ENCODE measurements at places on chromosomes 4 and X.

- no peak for DNase-seq
Observed at GRCh38 chrX:1895583-1895982, 280.7 kb downstream of the ASMT start.

DNA sequence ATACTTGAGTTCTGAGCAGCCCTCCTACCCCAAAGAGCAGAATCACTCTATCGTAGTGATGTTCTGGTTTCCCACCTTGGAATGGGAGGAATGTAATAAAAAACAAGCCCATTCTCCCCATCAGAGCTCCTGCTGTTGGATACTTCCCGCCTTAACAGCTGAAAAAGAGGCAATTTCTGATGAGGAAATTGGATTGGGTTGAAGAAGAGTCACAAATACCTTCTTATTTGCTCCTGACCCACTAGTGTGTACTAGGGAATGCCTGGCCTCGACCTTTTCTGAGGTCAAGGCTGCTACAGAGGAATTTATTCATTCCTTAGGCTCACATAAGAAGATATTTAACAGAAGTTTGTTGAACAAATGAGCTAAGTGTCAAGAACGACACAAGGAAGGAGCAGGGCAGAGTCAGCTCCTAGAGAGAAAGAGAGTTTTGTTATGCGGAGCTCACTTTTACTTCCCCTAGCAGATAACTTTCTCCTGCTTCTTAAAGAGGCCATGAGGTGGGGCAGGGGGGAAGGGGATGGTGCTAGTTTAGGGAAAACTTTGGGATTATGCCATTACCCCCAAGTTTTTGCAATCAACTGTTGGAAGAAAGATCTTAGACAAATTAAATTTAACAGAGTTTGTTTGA, 273.8 kb upstream of the CLNK start:
- no peak for DNase-seq

DNA sequence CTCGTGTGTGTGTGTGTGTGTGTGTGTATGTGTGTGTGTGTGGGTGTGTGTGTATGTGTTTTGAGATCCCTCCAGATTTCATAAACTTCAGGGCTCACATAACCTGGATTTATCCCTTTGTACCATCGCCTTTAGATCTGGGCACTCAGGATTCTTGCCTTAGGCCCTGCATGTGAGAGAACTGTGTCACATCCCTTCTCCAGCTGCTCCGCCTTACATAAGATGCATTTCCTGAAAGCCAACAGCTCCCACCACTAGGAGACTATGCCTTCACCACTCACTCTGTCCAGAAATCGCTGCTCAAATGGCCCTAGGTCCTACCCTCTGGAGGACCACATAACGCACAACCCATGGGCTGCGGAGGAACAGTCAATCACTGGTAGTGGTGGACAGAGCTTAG, 348.8 kb downstream of the CCSER1 start:
- DNase-seq, result no peak

DNA sequence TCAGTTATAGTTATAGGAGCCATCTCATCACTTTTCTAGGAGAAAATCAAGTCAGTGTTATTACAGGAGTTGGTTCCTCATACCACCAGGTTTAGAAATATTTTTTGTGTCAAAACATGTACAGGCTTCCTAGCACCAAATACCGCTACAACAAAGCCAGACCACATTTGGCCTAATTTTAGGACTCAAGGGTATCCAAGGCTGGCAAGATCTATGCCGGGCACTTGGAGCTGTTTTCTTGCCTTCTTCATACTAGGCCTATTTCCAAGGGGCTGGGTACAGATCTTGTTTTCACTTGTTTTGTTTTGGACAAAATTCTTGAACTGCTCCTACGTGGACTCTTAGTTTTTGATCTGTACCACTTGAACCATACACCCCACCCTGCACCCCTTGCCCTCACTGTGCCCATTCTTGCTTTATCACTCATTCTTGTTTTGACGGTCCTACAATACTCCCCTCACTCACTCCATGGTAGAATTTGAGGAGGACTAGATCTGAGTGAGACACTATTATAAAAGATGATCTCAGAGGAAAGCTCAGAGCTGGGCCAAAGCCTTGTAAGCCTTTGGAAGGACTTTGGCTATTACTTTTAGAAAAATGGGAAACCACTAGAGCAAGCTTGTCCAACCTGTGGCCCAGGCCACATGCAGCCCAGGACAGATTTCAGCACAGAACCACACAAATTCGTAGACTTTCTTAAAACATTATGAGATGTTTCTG, 17.7 kb upstream of the TMEM144 start:
- no peak for DNase-seq

DNA sequence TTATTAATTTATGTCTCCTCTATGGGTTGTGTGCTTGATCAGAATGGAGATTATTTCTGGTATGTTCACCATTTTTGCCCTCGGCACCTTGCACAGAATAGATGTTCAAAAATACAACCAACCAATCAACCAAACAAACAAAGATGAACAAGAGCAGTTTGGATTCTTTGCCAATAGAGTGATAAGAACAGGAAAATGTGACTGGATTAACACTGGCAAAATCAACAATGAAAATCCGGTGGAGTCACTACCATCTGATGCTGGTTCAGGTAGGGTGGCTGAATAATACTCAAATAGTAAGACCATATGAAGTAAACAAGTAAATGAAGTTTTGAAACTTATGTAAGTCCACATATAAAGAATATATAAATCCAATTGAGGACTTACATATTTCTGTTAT, 685.0 kb upstream of the EPHA5 start:
- no peak for DNase-seq

GRCh38 chr4:188876881-188877280, 737.6 kb downstream of the TRIML1 start:
- no peak for DNase-seq

- no peak for DNase-seq
Observed at GRCh38 chrX:14963447-14964236, 90.4 kb downstream of the MOSPD2 start.

DNA sequence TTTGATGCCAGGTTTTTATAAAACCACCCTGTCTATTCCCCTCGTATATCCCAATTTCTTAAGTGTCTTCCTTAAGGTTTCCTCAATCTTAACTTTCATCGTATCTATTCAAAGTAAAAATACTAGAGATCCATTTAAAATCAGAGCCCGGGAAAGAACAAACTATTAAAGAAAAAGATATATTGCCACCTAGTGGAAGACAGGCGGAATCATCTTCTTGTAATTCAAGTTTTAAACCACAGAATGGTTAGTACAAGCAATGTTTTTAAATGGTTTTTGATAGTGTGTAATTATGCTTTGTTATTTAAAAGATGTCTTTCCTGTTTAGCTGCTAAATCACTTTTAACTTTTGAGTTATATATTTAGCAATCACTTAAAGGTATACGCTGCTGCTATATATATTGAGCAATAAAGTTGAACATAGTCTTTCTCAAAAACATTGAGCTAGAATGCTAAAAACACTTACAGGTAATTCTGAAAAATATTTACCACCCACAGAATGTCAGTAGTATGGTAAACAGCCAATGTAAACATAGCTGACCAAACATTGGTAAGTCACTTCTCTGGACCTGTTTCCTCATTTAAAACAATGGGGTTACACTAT, 18.2 kb downstream of the PRDM8 start:
- peak; percentile 52 for DNase-seq

DNA sequence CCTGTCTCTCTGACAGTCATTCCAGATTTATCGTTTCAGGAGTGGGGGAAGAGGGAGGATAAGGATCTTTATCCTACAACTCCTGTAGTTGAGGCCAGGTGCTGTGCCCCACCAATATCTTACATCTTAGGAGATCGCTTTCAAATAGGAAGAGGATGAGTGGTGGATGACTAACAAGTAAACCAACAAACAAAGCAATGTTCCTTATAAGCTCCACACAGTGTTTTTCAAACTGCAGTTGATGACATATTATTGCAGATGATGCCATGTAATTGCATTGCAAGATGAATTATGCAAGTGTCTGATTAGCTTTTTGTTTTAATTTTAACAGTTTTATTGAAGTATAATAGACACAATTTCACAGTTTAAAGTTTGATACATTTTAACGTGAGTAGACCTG, 35.8 kb upstream of the TMEM164 start:
- DNase-seq, result no peak

GRCh38 chr4:38179690-38180377, 219.6 kb downstream of the PTTG2 start:
- peak; percentile 35 for DNase-seq

DNA sequence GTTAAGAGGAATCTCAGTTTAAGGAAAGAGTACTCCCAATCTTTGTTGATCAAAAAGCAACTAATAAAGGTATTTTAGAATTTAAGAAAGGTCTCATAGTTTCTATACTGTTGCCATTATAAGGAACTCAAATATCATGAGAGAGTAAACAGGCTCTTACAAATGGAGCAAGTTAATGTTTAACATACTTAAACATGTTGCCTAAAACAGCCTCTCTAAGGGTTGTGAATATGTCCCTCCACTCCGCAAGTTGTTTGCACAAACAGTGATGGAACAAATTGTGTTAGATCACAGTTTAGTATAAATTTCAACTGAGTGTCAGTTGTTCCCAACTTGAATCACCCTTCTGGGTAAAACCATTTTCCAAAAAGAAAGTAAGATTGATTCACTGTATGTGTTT, 1678.3 kb downstream of the PCDH19 start:
- no peak for DNase-seq

DNA sequence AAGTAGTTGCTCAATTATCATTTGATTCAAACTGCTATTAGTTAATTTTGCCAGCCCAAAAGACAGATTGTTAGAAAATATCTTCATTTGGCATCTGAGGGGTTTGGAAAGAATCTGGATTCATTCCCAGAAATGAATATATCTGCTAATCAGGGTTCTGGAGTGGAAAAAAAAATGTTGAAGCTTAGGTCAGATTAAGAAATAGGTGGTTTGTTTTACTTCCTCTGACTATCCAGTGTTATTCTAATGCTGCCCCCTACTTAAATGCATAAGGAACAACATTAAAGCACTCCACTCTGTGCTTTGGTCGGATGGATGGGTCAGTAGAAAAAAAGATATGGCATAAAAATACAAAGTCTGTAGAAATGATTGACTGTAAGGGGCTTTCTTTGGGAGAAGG, 89.0 kb downstream of the LUZP4 start:
- DNase-seq, result no peak

DNA sequence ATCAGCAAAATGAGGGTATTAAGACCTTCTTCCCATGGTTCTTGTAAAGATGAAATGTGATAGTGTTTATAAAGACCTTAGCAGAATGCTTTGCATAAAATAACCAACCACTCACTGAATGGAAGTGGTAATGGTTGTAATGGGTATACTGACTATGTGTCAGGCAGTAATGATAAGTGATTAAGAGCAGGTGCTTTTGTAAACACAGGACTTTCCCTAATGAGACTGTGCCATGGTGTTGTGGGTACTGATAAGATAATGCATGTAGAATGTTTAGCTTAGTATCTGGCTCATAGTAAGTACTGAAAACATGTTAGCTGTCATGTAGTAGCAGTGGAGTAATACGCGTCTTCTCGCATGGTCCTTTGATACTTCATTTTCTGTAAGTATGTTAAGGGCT, 6.9 kb downstream of the LSM6 start:
- peak; percentile 1 for DNase-seq

DNA sequence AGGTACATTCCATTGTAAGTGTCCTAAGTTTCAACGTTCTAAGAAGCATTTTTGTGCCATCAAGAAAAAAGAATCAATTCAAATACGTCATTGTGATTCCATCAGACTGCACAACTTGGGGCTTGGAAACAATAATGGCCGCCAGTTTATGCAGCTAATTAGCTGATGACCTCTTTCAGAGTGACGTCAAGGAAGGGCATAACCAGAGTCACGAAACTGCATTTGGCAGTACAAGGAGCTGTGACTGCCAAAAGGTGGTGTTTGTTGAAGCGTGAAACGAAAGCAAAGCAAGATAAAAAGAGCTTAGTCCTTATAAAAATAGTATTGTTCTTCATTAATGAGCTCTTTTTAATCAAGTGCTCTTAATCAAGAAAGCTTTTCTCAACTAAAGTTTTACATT, 81.1 kb upstream of the SH3RF1 start:
- peak; percentile 17 for DNase-seq

DNA sequence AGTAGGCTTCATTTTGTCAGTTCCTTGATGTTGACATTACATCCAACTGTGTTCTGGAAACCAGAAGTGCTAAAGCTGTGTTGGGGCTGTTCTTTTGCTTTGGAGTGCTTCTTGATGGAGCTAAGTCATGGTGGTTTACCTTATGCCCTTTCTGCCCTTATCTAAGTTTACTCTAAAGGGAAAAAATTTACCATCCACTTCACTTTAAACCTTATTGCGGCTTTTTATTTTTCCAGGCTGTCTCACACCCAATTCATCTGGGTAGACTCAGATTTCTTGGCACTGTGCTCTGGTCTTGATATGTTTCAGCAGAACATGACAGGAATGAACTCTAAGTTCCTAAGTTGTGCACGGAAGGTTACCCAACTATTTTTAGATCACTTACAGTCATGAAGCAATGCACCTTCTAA, 104.7 kb upstream of the TTC29 start:
- DNase-seq, result no peak

DNA sequence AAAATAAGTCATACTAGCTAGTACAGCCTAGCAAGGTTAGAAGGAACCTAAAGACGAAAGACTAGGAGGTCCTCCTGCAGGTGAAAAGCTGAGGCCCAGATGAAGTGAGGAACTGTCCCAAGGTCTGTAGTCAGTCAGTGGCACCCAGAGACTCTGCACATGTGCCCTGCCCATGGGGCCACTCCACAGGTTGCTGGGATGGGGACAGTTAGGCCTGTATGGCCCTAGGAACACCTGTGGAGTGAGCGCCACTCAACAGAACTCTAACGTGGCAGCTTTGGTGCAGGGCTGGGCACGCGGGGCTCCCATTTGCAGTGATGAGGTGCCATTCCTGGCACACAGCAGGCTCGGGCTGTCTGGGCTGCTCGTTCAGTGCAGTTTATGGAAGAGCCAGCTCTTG, 14.8 kb downstream of the ZNF185 start:
- no peak for DNase-seq

DNA sequence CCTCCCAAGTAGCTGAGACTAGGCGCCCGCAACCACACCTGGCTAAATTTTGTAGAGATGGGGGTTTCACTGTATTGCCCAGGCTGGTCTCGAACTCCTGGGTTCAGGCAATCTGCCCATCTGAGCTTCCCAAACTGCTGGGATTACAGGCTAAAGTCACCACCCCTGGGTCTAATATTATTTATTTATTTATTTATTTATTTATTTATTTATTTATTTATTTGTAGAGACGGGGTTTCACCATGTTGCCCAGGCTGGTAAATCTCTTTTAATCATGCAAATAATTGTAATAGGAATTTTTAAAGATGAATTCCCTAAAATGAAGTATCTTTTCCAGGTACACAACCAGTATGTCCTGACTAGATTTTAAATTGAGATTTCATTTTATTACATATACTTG, 761.8 kb downstream of the TRAM1L1 start:
- DNase-seq, result no peak
